ENCODE measurements at places on chromosomes 16 and 17.

DNA sequence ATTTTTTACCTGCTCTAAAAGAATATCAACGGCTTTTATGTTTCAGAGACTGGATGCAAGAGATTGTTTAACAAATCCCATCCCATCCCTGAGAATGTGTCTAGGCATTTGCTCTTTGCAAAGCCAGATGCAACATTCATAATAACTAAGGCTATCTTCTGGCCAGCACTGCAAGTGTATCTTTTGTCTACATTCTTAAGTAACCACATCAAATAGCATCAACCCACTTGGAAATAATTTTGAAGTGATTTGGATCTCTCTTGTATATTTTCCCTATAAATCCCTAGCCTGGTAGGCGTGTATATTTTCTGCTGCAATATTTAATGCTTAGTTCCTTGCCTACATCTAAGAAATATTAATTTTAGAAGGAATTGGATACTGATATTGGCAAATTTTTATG is 64.3 kb downstream of the PIGL start:
- no peak for DNase-seq

DNA sequence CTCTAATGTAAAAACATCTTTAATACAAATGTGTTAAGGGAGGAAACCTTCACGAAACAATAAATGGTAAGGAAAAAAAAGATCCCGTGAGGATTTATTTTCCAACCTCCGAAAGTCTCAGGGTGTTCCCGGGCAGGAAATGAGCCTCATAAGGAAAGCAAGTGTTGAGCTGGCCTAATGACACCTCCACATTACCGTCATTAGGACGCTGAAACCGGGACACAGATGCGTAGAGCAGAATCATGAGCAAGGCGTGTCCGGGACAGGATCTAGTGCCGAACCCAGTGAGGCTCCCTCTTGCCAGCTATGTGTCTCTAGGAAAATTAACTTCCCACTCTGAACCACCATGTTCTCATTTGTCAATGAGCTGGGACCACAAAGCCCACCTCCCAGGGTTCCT is 22.7 kb upstream of the CYTH1 start:
- DNase-seq, result peak; percentile 64

GRCh38 chr16:5971106-5971505 is 873.5 kb upstream of the EEF2KMT start:
- no peak for DNase-seq

GRCh38 chr17:49930880-49931279 is 38.1 kb upstream of the DLX4 start:
- no peak for DNase-seq

- DNase-seq, result no peak
These were observed 39.6 kb upstream of the MEOX1 start for GRCh38 chr17:43701318-43701743.

- no peak for DNase-seq
These were observed 13.8 kb downstream of the USP22 start for GRCh38 chr17:21029036-21029435.

DNA sequence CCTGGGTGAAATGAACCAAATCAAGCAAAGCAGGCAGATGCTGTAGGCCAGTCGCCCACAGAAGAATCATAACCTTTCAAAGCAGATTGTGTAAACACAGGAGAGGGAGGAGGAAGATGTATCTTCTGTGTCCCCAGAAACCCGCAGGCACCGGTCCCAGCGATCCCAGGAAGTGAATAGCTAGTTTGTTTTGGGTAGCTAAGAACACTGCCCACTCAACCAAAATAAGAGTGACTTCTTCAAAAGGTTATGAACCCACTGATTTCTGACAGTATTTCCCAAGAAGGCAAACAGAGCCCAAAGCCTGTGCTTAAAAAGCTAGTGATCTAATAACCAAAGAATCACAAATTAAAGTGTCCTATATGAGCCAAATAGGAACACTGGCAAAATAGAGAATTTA is 67.8 kb downstream of the GRIN2A start:
- DNase-seq, result no peak

GRCh38 chr17:27572665-27573064 is 58.3 kb upstream of the LGALS9 start:
- DNase-seq, result no peak

DNA sequence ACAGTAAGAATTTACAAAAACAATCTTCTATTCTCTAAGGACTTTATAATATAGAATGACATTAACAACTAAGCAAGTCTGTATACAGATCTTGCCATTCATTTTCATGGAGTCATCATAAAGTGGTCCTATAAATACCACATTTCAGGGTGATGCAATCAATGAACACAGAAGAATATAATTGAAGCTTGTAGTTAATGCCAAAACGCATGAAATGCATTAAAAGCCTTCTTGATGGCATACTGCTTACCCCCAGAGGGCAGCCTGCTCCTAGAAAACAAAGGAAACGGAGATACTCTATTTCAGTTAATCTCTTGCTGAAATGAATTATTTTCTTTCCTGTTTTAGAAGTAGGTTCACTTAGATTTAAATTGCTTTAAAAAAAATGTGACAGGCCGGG is 45.2 kb upstream of the STAC2 start:
- peak; percentile 46 for DNase-seq

GRCh38 chr17:74625661-74626060 is 2.1 kb upstream of the CD300E start:
- DNase-seq, result no peak

Measured in muscle of leg (tissue), 16 donors.